ENCODE measurements at places on chromosomes 6 and 20.
A peak's percentile ranks its signal among the peaks of the same experiment; 100 is the strongest.

DNA sequence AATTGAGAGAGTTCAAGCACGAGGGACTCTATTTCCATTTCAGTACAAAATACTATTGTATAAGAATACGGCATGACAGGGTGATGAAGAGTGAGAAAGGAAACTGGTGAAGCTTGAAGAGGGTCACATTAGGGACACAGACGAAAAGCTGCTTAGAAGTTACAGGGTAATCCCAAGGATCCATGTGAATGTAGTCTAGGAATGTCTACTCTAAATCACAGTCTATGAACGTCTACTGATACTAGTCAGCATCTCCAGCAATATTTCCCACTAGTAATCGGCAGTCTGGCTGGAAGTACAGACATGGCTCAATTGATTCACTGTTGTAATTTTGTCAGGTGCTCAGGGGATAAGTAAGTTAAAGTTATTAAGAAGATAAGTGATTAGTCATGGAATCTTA, 156.4 kb downstream of the ASCC3 start:
- no peak for DNase-seq

DNA sequence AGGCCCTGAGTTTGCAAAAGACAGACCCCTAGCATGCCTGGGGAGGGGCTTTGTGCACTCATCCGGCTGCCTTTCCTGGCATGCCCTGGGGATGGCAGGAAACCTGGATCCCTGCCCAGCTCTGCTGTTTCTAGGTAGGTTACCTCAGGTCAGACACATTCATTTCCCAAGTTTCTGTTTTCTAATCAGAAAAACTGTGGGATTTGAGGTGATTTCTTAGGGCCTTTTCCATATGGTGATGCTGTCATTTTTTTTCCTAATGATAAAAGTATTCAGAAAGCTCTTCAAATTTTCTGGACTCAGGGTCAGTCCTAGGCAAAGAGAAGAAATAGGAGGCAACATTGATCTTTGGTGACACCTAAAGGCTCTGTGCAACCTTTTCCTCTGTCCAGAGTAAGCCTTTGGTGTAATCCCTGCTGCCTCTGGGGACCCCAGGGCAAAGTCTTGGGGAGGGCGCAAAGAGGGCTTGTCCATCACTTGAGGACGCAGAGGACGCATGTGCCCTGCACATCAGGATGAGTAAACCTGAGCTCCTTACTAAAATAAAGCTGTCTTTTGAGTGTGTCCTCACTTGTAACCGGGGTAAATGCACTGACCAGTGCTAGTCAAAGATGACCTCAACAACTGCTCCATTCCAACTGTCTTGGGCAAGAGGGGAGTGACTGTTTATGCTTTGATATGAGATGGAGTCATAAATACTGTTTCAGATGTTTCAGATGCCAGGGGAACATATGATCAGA, 13.5 kb upstream of the TRAM2 start:
- DNase-seq: no peak

DNA sequence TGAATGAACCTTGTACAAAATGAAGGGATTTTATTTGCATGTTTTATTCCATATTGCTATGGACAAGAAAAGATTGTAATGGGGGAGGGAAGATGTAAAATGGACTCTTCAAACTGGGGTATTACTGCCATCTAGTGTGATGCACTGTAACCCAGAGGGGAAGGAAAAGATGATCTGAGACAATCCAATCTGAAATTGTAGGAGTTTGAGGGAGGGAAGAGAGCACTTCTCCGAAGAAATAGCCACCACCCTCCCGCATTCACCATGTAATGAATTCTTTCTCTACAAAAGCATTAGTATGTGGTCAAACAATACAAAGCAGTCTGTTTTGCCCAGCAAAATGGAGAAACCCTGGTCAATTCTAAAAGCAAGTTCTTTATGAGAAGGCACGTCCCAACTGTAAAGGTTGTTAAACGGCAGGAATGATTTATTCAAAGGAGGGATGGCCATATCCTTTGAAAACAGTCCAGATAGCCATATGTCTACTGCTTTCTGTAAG, 679.5 kb upstream of the NRSN1 start:
- DNase-seq: no peak

DNA sequence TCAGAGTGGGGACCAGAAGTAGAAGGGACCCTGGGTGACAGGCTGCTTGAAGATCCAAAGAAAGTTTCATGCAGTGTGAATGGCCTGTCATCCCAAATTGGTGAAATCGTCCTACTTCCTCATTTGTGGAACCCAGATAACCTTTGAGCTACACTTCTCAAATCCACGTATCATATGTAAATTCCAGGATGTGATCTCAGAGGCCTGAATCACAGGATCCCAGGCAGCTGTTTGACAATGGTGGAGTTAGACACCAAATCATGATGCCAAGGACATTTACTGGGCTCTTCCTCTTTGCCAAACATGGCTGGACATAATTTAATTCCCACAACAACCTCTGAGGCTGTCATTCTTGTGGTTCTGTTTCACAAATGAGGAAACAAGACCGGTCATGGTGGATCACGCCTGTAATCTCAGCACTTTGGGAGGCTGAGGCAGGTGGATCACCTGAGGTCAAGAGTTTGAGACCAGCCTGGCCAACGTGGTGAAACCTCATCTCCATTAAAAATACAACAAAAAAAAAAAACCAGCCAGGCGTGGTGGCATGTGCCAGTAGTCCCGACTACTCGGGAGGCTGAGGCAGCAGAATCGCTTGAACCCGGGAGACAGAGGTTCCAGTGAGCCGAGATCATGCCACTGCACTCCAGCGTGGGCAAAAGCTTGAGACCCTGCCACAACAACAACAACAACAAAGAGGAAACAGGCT, 39.9 kb upstream of the TTPAL start:
- no peak for DNase-seq

- DNase-seq: no peak
Observed at GRCh38 chr6:37985355-37985754, 165.8 kb downstream of the ZFAND3 start.

DNA sequence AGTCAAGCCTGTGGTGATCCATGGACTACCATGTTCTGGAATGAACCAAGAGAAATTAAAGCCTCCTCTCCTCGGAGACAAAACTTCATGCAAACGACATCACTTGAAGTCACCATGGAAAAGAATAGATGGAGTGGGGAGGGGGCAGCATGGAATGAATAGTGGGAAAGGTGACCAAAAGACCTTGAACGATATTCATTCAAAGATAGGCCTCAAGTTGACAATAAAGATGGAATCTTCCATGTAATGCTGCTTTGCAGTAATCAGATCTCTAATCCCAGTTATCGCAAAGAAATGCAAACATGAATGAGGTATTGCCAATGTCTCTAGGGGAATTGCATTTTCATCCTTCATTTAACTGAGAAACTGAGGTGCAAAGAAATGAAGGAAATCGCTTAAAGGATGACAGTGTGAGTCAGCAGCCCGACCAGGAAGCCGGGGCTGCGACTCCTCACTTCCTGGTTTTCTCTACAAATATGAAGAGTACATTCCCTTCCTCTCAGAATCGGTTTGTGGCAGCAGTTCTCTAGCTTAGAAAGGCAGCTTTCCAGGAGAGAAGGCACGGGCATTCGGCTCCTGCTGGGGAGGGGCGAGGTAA, 65.6 kb upstream of the RREB1 start:
- DNase-seq: peak; percentile 56

- no peak for DNase-seq
Observed at GRCh38 chr6:126253431-126253830, 86.5 kb upstream of the CENPW start.

DNA sequence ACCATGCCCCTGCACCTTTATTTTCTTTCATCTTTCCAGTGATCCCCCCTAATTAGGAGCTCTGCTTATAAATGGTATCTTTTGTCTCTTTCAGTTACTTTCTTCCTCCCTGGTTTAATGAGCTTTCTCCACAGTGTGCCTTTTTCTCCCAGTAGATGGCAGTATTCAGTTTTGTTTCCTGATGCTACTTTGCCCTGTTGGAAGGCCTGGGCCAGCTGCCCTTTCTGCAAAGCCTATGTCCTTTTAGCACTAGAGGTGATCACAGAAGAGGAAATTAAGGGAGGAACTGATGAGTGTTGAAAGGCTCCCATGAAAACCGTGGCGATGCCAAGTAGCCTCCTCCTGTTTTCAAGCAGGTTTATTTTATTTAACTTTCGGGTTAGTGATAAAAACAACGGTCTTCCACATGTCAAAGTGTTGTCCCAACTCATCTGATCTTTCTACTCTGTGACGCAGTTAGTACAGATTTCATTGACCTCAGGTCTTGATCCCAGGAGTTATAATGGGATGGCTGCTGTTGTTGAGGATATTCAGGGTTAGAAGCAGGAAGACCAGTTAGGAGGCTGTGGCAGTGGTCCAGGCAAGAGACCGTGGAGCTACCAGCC, 184.2 kb upstream of the BMP2 start:
- DNase-seq: peak; percentile 39

DNA sequence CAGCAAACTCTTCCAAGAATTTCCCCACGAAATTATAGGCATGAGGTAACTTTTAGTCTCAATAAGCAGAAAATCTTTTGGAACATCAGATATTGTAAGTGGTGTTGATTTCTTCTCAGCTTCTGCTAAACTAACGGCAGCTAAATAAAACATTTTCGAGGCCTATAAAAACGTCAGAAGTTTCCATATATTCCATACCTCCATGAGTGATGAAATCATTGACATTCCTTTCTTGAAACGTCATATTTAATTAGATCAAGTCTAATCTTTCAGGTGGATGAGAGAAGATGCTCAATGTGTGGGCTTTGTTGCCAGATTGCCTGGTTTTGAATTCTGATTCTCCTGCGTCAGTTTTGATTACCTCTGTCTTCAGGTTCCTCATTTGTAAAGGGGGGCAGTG, 81.3 kb downstream of the CDC5L start:
- DNase-seq: no peak
